Dermis blood vessel endothelial cell (primary cell): ENCODE measurements at places on chromosomes 5 and 9.

DNA sequence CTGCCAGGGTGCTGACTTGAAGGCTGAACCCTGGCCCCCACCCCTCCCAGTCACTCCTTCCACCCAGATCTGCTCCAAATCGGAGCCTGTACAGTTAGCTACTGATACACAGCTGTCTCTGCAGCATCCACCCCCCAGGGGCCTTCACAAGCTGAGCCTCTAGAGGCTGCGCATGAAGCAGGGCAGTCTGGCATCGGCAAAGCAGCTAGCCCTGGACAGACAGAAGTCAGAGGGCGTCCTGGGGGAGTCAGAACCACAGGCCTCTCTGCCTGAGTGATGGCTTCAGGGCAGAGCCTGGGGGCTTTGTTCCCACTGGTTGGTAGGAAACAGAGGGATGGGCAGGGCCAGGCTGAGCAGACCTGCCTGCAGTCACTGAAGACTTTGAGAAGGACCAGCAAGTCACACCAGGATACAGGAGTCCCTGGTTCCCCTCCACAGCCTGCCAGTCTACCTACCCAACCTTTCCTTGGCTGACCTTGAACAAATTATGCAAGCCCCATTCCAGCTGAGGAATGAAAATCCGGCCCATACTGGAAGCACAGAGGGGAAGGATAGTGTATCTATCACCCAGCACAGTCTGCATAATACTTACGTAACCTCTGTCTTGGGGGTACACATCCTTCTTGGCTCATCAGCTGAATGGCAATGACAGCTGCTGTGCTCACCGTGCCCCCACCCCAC lies 8.8 kb downstream of the VDAC1 start:
- no peak for DNase-seq

- DNase-seq: no peak
These were observed 48.9 kb downstream of the ERMP1 start for GRCh38 chr9:5783982-5784381.

DNA sequence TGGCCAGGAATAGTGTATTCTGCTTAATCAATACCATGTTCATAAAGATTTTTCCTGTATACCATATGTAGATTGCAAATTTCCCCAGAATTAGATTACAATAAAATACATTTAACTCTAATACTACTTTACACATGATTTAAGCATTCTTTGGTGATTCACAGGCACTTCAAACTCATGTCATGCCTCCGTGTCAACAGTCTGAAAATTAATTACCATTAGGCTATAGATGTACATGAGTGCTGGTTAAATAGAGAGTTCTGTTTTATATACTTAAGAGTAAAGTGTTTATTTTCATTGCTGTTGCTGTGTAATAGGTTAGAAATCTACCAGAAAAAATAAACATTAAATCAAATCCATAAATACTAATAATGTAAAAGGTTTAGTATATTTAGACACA lies 159.8 kb downstream of the ZSWIM6 start:
- no peak for DNase-seq

DNA sequence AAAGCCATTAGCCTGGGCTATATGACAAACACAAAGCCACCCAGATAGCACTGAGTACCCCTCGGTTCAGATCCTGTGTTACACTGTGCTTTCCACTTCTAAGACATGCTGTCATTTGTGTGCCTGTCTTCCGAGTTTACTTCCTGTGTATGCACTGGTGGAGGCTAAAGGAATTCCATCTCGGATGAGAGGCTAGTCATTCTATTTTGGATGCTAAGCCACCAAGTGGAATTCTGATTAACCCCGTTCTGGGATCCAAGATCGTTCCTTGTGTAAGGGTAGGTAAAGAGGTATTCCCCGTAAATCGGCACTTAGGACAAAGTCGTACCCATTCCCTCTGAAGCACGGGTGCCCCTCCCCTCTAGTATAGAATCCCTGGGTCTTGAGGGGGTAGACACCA lies 8.7 kb downstream of the PROP1 start:
- DNase-seq: no peak

- DNase-seq: no peak
These were observed 64.3 kb downstream of the CPLANE1 start for GRCh38 chr5:37184748-37185364.

DNA sequence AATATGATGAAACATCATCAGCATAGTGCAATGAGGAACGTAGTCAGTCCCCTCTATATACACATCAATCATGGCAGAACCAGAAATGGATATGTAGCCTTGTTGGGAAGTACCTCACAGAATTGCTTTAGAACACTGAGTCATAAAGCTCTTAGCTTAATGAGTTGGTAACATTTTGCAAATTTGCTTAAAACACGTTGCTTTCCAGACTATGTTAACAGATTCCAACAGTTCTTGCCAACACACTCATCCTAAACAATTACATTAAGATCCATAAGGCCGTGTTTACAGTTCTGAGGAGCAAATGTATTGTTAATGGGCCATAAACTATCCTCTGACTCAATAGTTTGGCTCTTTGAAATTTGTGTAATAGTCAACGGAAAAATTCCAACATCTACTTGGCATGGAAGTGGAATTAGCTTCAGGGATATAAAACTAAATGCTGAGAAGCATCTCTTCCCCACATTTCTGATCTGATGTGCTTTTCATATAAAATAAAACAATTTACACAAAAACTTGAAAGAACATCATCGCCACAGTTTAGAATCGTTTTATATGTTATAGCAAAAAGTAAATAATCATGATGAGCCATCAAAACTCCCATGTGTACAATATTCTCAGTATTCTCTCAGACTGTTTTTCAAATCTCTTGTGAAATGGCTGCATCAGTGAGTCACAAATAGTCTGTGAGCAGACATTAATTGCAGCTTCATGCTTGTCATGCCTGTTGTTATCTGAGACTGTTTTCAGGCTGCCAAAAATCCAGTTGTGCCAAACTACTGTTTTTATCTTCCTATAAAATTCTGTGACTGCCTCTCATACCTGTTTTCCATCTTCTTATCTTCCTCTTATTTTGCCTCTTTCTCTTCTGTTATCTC lies 291.9 kb downstream of the COX7C start:
- no peak for DNase-seq

DNA sequence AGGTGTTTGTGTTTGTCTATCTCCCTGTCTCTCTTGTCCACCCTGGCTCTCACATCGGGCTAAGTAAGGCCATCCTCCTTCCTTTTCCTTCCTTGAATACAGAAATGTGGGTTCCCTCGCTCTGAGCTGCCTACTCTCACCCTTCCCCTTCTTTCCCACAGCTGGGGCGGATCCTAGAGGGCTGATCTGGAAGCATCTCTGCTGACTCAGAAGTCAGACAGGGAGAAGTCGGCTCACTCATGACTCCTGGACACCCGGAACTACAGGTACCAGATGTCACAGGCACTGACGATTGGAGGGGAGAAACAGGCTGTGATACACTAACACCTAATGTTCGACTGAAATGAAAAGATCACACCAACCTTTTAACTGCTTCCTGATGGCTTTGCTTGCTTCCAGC lies 41.3 kb downstream of the PTPN3 start:
- DNase-seq: no peak
